ENCODE measurements at places on chromosomes 2 and 18. TPM values are rescaled to one million over a fixed set of nuclear protein-coding genes. Genes with fewer than 3 reads are reported as not detected.

Gene PARD6G
- 11.8 TPM for total RNA-seq

Gene CTAGE1
- 0.47 TPM for total RNA-seq

Gene ARPC2
- total RNA-seq = 312 TPM

Gene SERPINB10
- 0.93 TPM for total RNA-seq

Gene MERTK
- total RNA-seq = 27.0 TPM

Gene LIPG
- 75.2 TPM for total RNA-seq

Gene GAL3ST2
- total RNA-seq = 0.20 TPM

Gene REG1B
- not detected for total RNA-seq

- no peak for DNase-seq
Observed at GRCh38 chr18:39053571-39053970, 1488.0 kb upstream of the CELF4 start.

DNA sequence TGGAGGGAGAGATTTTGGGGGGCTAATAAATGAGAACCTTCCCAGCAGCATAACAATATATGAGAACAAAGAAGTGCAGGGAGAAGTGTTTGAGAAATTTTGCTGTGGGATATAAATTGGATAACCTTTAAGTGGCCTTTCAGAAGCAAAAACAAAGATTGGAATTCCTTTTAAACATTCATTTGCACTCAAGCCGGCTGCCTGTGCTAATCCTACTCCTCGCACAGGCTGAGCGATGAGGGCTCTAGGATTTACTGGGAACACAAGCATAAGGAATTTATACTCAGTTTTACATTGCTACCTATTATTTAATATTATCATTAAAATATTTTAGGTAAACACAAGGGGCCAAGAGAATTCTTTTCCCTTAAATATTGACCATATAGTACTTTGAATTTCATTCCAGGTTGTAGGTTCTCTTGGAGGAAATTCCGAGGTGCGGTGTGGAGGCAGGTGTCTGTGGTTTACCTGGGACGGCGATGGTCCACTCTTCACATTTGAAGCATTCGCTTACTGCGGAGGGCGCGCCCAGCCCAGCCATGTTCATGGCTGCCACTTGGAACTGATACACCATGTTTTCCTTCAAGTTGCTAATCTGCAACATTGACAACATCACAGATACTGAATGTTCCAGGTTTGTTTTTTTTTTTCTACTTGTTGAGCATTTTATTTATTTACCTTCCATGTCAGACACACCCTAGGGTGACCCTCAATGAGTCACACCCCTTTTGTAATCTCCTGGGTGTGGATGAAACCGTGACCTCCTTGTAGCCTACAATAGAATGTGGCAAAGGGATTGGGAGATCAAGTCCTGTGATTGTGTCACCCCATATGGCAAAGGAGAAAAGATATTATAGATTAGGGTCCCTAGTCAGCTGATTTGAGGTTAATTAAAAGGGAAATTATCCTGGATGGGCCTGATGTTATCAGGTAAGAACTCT, 100.1 kb downstream of the MYOM1 start:
- no peak for DNase-seq

- DNase-seq = no peak
Observed at GRCh38 chr2:142153601-142154000, 22.8 kb upstream of the LRP1B start.

DNA sequence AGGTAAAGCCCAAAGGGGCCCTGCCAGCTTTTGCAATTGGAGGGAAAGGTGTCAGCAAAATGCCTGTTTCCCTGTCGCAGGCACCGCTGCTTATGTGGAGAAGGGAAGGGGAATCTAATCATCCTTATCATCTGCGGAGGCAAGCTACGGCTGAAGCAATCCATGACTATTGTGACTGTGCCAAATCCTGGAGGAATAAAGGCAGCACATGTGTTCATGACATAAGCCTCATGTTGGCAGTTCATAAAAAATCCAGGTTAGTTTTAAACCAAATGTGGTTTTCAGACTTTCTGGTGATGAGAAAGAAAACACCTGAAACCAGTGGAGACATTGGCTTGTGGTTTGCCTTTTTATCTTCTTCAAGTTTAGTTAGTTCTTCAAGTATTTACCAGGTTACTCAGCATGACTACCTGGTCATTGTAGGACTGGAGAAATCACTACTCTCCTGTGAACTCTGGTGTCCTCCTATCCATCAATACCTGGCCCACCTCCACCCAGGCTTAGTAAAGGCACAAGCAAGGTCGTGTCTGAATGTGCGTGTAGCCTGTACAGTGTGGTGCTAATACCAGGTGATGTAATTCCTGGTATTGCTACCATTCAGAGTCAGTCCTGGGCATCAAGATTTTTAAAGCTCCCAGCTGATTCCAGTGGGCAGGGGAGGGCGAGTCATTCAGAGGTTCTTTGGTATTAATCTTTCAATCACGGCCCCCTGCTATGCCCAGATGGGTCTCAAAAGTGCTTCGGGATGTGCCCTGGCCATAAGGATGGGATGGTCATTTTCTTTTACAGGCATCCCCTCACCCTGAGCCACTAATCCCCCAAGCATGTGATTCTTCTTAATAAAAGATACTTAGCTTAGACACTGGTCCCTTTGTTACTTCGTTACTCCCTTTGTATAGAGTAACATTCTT, 96.8 kb downstream of the TGFA start:
- DNase-seq = no peak

- DNase-seq = no peak
Observed at GRCh38 chr2:232139171-232139594, 177.7 kb downstream of the DIS3L2 start.

GRCh38 chr2:137500599-137500998, 463.7 kb upstream of the HNMT start:
- no peak for DNase-seq

DNA sequence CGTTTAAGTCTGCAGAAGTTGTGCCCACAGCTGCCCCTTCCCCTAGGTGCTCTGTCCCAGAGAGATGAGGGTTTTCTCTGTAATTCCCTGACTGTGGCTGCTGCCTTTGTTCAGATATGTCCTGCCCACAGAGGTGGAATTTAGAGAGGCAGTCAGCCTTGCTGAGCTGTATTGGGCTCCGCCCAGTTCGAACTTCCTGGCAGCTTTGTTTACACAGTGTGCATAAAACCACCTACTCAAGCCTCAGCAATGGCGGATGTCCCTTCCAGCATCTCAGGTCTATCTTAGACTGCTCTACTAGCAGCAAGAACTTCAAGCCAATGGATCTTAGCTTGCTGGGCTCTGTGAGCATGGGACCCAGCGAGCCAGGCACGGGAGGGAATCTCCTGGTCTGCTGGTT, 48.1 kb downstream of the LHCGR start:
- DNase-seq = peak; percentile 39

DNA sequence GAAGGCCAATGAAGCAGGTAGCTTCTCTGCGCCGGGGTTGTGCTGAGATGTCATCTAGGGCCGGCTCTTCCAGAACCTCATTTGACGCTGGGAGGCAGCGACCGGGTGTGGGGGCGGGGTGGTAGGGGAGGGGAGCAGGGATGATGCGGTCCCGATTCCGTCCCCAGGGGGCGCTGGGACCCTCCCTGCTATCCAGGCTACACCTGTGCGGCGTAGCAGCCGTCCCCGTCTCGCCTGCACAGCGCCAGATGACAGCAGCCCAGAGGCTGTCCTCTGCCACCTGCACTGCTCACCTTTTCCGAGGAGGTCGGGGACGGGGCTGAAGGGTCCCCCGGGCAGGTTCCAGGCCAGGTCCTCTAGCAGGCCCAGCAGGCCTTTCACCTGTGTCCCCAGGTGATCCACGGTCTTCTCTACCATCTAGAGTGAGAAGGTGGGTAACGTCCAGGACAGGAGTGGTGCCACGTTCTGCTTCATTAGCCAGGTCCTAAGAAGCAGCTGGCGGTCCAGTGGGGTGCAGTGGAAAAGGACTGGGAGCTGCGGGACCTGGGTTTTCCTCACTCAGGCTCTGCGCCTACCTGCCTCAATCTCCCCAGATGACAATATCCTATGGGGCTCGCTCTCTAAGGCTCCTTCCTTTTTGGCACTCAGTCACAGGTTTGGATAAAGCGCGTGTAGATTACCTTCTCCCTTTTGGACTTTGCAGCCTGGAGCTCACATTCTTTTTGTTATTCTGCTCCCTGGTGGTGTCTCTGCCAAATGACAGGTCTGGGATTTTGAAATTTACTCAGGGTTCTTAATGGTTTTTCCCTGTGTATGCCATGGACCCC, 56.0 kb upstream of the RAB6C start:
- peak; percentile 67 for DNase-seq

GRCh38 chr18:48831113-48831759, 119.5 kb downstream of the SMAD7 start:
- DNase-seq = no peak

DNA sequence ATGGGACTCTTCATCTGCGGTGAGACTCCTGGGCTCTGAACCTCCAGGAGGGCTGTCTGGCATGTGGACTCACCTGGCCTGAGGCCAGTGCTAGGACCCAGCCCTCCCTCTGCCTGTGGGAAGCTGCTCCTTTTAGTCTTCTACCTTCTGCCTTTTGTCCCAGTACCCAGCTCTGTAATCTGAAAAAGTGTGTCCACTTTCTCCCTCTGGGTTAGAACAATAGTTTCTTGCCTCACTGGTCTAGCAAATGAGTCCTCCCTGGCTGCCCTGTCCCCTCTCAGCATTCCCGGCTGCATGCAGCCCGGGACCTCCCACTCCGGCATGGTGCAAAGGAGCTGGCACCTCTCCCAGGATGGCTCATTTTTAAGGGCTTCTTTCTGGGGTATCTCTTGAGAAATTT, 25.9 kb downstream of the GKN2 start:
- DNase-seq = no peak

DNA sequence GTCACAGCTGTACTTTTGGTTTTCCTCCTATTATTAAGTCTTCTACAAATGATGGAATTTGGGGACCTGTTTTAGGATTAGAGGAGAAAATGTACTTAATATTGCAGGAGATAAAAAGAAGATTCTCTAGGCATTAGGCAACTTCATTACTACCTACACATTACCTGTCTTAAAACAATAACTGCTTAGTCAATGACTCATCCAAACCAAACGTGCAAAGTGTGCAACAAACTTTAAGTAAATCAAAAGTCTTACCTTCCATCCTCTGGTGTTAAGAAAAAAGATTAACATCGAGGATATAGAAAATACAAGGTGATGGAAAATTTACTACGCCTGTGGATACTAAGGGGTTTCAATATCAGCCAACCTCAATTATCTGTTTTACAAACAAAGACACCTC, 285.3 kb upstream of the KYNU start:
- no peak for DNase-seq

- DNase-seq = no peak
Observed at GRCh38 chr18:56516789-56517188, 121.6 kb downstream of the TXNL1 start.

- no peak for DNase-seq
Observed at GRCh38 chr2:122210898-122211856, 455.7 kb downstream of the TSN start.

GRCh38 chr2:19046986-19047780, 311.2 kb downstream of the OSR1 start:
- DNase-seq = no peak
